Stimulated activated CD4-positive, alpha-beta T cell treated with anti-CD3 and anti-CD28 coated beads, Interleukin-2, amount 100 ng/mL, for 48 hours (primary cell): ENCODE measurements at places on chromosomes 2 and 18.

GRCh38 chr2:161332371-161332967 is 24.2 kb downstream of the PSMD14 start:
- DNase-seq, result no peak

DNA sequence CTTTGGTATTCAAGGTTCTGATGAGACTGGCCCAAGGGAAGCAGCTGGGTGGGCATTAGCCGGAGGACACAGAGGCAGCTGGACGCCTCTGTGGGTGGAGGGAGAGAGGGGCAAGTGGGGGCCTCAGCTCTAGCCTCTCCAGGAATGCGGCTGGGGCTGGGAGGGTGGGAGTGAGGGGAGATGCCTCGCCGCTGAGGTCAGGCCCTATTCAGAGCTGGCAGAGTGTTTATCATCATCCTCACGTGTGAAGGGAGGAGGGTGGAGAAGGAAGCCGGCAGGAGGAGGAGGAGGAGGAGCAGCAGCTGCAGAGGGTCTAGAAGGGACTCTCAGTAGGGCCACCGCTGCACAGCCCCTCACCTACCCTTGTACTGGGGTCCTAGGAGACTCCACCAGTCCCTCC is 43.1 kb downstream of the TNS1 start:
- no peak for DNase-seq

GRCh38 chr18:45689396-45689795 is 34.6 kb upstream of the SLC14A1 start:
- DNase-seq, result no peak

GRCh38 chr2:173696274-173696673 is 268.9 kb downstream of the SP3 start:
- no peak for DNase-seq

- DNase-seq, result no peak
These were observed 53.7 kb downstream of the GPD2 start for GRCh38 chr2:156489750-156490465.

DNA sequence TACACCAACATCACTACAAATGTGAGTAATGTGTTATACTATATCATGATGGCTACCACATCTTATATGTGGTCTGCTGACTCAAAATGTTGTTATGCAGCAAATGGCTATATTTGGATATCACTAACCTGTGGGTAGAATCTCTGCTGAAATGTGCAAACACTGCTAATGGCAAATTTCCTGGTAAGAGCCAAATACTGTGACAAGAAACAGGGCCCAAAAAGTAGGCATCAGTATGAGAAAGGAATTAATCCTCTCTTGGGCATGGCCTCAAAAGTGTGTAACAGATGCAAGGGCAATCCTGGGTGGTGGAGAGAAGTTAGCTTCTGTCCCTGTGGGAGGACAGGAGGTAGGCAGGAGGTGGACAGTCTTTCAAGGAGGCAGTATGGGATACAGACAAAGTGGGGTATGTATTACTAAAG is 13.3 kb downstream of the ATF2 start:
- DNase-seq, result no peak

DNA sequence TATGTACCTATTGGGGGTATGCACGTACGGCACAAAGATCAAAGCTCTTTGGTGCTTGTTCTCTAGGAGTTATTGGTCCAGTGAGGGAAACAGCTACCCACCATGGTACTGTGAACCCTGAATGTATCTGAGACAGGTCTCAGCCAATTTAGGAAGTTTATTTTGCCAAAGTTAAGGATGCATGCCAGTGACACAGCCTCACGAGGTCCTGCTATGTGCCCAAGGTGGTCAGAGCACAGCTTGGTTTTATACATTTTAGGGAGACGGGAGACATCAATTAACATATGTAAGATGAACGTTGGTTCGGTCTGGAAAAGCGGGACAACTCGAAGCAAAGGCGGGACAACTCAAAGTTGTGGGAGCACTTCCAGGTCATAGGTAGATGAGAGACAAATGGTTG is 75.8 kb downstream of the SOWAHC start:
- no peak for DNase-seq

DNA sequence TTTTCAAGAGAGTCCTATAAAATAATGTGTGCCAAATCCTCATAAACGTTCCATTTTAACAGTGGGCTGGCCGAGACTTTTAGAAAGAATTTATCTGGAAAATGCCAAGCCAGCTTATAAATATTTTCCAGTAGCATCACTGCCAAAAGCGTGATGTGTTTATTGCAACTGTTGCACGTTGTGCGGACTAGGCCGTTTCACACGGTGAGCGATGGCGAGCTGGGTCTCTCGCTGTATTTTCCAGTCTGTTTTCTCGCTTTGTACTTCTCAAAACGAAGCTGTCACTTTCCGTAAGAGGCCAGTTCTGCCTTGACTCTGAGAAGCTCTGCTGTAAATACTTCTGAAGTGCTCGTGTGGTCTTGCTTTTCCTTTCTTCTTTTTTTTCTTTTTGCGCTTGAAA is 65.0 kb upstream of the ZNF236 start:
- no peak for DNase-seq
